ENCODE measurements at places on chromosomes 16 and 17.

DNA sequence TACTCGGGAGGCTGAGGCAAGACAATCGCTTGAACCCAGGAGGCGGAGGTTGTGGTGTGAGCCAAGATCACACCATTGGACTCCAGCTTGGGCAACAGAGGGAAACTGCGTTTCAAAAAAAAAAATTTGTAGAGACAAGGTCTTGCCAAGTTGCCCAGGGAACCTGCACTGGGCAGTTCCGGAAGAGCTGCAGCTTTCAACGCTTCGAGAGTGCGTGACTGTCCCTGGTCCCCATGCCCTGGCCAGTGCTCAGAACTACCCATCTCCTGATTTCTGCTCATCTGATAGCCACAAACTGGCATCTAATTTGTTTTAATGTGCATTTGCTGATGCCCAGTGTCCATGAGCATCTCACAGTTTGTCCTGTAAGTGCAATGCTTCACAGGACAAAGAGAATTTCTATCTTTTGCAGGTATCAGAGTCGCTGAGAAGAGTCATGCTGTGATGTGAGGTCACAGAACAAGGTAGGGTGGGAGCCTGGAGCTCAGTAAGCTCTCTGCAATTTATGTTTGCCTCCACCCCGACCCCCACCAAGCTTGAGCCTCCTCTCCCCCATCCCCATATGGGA is 3.9 kb downstream of the ACTG1 start:
- peak; percentile 35 for DNase-seq

- DNase-seq, result no peak
These were observed 25.2 kb downstream of the ZDHHC7 start for GRCh38 chr16:84986102-84986501.

- no peak for DNase-seq
These were observed 64.5 kb upstream of the HSBP1 start for GRCh38 chr16:83743241-83743640.

DNA sequence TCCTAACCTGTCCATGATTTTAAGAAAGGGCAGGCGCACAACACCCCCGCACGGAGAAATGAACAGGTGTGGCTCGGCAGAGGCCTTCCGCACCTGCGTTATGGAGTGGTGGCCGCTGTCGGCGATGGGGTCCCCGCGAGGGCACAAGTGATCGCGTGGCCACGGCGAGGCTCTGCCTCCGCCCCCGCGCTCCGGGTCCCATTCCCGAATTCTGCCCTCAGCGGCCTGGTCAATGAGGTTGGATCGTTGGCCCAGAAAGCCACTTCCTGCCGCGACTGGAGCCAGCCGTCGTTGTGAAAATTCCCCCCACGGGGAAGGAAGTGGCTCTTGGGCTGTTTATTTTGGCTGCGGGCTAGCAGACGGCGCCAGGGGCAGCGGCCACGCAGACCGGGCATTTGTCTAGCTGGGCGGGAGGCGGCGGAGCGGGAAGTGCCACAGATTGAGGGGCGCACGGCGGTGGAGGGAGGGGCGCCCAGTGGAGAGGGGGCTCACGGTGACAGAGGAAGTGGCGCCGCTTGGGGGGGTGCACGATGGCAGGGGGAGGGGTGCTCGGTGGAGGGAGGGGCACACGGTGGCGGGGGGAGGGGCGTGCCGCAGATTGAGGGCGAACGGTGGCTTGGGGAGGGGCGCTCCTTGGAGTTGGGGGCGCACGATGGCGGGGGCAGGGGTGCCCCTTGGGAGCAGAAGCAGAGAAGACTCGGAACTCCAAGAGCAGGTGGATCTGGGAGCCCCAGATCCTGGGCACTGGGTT is 25.0 kb downstream of the MRC2 start:
- peak; percentile 90 for DNase-seq

DNA sequence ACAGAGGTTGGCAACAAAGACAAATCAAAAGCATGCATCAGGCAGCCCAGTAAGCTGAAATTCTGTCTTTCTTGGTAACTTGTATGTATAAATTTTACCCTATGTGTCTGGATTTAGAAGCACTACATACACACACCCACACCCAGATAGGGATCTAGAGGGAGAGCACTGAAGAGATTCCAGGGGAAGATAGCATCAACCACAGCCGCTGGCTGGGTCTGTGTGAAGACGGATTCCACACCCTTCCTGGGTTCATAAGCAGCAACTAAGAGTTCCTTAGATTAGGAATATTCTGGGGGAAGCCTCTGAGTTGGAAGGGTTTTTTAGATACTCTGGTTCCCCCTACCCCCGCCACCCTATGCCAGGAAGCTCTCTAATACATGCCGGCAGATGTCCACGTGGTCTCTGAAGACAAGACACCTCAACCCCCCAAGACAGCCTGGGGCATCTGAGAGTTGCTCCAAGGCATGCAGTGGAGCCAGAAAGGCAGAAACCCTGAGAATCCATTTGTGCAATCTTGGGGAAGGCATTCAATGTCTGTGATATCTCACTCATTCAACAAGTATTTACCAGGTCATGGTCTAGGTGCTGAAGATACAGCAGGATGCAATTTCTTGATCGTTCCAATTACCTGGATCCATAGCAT is 86.4 kb downstream of the NOG start:
- DNase-seq, result no peak

DNA sequence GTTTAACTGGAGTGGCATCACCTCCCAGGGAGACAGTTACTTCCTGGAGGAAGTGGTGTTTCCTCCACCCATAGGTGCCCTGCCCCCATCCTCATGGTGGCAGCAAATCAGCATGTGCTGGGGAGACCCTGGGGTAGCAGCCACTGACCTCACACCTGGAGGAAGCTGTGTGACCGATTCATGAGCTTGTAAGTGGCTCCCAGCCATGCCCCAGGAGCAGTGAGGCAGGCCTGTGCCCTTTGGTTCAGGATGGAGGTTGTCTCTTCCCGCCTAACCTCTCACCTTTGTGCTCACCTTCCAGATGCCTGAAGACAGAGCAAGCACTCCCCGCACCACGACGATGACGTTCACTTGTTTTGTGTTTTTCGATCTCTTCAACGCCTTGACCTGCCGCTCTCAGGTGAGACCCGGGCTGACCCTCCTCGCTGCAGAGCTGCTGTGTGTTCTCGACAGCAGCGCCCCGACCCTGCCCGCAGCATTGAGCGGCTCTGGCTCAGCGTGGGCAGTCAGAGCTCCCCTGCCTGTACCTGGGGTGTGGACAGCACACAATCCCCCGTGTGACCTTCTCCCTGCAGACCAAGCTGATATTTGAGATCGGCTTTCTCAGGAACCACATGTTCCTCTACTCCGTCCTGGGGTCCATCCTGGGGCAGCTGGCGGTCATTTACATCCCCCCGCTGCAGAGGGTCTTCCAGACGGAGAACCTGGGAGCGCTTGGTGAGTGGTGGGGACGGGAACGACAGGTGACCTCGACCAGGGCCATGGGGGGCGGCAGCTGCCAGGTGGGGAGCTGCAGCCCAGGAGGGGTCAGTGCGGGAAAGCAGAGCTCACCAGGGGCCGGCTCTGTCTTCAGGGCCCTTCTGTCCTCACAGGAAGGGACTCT is 42.8 kb downstream of the MEAK7 start:
- no peak for DNase-seq

GRCh38 chr17:78739331-78739931 is 42.6 kb downstream of the CYTH1 start:
- DNase-seq, result no peak
